ENCODE measurements at places on chromosomes 12 and 14.

- no peak for DNase-seq
These were observed 82.3 kb downstream of the SYNE3 start for GRCh38 chr14:95434121-95434520.

GRCh38 chr12:30500532-30500931, 195.1 kb downstream of the IPO8 start:
- DNase-seq, result no peak

GRCh38 chr12:17016116-17016864, 410.3 kb upstream of the LMO3 start:
- DNase-seq, result no peak

GRCh38 chr14:97065305-97066067, 268.3 kb downstream of the VRK1 start:
- DNase-seq, result no peak

GRCh38 chr14:96574633-96575632, 72.8 kb downstream of the PAPOLA start:
- no peak for DNase-seq

DNA sequence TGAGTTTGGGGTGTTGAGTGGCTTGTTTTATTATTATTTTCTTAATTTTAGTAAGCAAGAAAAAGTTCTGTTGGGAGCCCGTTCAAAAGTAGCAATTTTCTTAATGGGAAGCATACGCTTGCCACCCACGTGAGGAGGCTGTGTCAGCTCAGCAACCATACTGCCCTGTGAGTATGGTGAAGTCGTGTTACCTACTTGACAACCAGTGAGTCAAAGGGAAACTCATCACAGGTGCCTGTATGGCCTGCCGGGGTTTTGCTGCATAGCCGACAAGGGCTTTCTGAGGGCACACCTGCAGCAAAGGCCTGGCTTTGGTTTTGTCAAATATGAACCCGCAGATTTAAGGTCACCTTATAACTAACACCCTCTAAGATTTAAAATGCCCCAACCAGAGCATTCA, 31.1 kb downstream of the PITPNM2 start:
- no peak for DNase-seq

Data from sigmoid colon (tissue), 7 donors.